Urinary bladder (tissue), 4 donors: ENCODE measurements at places on chromosomes 4 and X. TPM values are rescaled to one million over a fixed set of nuclear protein-coding genes. Genes with fewer than 3 reads are reported as not detected.

DNA sequence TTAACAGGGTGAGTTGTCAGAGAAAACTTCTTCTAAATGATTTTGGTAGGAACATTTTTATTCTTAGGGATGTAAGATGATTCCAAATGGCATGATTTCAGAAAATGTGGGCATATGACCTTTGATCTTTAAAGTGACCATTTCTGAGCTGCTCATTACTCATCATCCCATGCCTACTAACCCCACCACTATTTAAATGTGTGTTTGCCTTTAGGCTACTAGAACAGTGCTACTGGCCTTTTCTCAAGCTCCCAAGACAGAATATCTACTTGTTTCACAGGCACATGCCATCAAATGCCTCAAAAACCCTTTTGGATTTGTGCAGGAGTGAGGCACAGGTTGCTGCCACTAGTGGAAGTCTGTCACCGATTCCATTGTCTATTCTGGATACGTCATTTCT lies 428.2 kb downstream of the ADAM29 start:
- DNase-seq = no peak

Gene FREM3
- total RNA-seq = 1.5 TPM

Gene ASB9
- 3.4 TPM for total RNA-seq

Gene PABPC1L2B
- total RNA-seq = not detected

Gene PRRG3
- total RNA-seq = 15.2 TPM
